Activated T-cell treated with anti-CD3 and anti-CD28 coated beads, Interleukin-2, amount 50 U/mL, for 72 hours (primary cell): ENCODE measurements at places on chromosomes 16 and 17.

- peak; percentile 74 for DNase-seq
These were observed 49.7 kb downstream of the TUBD1 start for GRCh38 chr17:59842901-59843652.

- peak; percentile 9 for DNase-seq
These were observed 189.4 kb upstream of the CDH8 start for GRCh38 chr16:62225675-62226074.

DNA sequence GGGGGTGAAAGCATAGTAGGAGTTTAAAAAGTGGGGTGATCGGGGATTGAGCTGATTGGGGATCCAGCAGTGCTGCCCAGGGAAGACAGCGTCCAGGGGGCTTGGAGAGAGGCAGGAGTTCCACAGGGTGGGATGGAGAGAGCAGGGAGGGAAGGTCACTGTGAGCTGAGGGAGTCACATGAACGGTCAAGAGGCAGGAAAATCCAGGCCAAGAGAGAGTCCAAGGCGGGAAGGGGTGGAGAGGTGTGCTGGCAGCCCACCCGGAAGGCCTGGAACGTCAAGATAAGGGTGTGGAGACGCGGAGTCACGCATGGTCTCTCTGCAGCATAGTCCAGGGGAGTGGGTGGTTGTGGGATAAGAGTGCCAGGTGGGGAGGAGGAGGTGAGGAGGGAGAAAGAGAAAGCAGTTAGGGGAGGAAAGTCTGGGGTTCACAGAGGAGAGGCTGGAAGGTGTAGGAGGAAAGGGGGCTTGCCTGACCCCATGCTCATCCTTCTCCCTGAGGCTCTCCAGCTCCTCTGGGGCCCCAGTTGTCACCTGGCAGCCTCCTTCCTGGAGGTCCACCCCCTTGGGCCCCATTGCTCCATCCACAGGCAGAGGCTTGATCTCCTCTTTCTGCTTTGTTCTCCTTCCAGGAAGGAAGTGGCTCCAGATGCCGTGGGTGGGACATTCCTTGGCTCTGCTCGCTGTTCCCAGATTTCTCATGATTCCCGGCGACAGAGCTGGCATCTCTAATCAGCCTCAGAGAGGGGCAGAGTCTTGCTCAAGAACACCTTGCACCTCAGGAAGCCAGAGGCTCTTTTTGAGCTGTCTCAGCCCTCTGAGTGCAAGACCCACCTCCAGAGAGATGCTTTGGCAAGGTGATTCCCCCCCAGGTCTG is 28.7 kb downstream of the CCR7 start:
- DNase-seq, result no peak

GRCh38 chr17:12789075-12789480 is 220 bp upstream of the ARHGAP44 start:
- DNase-seq, result peak; percentile 24

GRCh38 chr17:50642722-50643656 is 8.3 kb downstream of the ABCC3 start:
- no peak for DNase-seq

GRCh38 chr17:58086953-58087352 is 3.7 kb downstream of the DYNLL2 start:
- no peak for DNase-seq

DNA sequence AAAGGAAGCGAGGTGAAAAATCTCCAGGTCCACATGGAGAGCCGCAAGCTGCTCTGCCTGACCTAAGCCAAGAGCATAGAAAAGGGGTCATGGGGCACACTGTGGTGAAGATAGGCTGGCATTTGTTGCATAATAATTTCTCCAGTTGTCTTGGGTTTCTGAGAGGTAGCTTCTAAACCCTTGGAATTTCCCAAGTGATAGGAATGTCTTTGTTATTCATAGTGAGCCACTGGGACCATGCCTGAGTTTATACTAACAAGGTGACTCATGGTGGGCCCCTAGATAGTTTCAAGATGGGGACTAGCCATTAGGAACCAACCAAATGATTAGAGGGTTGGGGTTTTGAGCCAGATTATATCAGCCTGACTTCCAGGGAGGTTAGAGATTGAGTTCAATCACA is 25.6 kb downstream of the SOST start:
- no peak for DNase-seq

DNA sequence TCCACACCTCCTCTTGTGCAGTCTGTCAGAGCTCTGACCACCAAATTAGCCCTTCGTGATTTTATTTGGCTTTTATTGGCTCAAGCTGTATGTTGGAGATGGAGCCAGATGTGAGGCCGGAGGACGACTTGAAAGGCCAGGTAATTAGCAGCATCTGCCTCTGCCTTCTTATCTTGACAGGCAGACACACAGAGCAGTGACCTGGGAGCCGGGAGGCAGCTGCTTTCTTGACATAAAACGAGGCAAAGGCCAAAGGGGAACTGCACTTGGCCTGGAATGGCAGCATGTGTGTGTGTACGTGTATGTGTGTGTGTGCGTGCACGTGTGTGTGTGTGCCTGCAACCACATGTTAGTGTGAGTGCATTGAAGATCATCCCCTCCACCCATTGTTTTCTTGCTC is 56.9 kb upstream of the BRD7 start:
- no peak for DNase-seq

- DNase-seq, result no peak
These were observed 11.1 kb downstream of the SAMD14 start for GRCh38 chr17:50118828-50119218.

DNA sequence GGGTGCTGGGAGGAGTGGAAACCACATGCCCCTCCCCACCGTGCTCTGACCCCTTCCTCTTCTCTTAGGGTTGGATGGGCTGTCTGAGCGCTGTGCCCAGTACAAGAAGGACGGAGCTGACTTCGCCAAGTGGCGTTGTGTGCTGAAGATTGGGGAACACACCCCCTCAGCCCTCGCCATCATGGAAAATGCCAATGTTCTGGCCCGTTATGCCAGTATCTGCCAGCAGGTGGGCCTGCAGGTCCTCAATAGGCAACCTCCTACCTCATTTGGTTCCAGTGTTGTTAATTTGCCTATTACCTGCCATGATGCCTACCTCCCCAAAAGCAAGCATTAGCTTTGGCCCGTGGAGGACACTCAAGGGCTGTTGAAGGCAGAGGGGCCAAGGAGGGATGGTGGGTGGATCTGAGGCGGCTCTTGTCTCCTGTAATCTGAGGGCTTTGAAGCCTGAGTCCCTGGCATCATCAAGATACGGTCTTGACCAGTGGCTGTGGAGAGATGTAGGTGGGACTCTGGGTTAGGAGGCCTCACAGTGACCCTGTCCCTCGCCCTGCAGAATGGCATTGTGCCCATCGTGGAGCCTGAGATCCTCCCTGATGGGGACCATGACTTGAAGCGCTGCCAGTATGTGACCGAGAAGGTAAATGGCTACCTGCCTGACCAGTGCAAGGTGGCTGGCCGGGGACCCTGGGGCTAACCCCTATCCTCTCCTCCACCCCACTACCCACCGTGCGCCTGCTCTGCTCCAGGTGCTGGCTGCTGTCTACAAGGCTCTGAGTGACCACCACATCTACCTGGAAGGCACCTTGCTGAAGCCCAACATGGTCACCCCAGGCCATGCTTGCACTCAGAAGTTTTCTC is 3.4 kb downstream of the ALDOA start:
- DNase-seq, result peak; percentile 47

DNA sequence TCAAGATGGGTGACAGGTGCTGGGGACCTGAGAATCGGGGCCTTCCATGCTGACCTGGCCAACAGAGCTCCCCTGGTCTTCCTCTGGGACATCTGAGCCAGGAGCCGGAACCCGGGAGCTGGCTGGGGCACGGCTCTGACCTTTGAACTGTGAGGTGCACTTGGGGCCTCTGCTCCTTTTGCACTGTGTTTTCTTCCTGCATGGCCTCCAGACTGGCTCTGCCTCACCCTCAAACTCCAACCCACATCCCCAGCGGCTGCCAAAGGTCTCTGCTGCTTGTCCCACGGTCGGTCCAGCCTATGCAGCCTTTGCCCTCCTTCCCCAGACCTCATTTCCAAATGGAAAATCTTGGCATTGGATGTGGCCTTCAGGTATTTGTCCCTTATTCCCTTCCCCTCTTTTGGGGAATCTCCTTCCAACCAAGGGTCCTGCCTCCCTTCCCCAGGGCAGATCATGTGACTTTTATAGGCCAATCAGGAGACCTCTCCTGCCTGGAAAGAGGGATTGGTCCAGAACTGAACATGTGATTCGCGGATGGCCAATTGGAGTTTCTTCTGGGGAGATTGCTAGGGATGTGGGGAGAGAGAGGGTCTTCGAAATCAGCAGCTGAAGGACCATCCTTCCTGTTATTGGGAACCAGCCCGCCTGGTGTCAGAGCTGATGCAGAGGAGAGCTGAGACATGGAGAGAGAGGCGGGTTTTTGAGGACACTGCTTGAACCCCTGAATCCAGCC is 117.9 kb downstream of the CYLD start:
- DNase-seq, result no peak

- DNase-seq, result no peak
These were observed 103.7 kb downstream of the USP22 start for GRCh38 chr17:20938988-20939615.

DNA sequence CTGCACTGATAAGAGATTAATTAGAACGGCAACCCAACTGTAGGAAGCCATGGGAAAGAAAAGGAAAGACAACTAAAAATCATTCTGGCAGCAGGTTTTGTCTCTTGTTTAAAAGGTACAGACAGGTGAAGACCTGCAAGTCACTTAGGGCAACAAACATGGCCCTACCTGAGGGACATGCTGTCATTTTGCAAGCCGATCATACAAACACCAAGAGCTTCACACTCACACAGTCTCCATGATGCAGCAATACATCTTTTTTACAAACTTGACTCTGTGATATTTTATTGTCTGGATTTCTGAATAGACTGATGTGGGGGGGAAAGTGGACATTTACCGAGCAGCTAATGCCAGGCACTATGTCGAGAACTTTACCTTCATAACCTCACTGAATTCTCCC is 101.8 kb downstream of the PARN start:
- no peak for DNase-seq

DNA sequence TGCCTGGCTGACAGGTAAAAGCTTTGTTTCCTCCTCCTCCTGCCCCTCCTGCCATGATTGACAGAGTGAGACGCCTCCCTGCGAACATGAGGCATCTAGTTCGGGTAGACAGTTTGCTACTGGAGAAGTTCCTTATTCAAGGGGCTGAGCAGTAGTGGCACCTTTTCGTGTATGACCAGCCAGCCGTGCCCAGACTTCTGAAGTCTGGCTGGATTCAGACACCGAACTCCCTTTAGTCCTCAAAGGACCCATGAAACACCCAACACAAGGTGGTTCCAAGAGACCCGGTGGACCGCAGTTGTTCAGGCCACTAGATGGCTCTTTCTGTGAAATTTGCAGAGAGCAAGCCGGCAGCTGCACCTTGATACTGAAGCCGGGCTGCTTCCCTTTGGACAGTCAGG is 192.8 kb downstream of the XYLT1 start:
- no peak for DNase-seq

DNA sequence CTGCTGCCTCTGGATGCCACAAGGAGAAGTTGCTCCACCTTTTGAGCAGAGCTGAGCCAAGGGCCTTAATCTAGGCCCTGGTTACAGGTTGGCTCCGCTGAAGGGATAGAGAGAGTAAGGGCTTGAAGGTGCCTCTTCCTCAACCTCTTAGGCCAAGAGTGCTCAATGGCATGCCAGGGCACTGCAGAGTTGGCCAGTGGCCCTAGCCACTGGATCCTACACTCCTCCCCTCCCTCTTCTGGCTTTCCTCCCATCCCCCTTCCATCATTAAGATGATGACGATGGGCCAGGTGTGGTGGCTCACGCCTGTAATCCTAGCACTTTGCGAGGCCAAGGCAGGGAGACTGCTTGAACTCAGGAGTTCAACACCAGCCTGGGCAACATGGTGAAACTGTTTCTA is 50.5 kb downstream of the MYO18A start:
- DNase-seq, result no peak

GRCh38 chr17:40443988-40444899 is 994 bp downstream of the IGFBP4 start:
- DNase-seq, result peak; percentile 33

GRCh38 chr17:47869114-47869513 is 18.2 kb upstream of the SP6 start:
- DNase-seq, result no peak

DNA sequence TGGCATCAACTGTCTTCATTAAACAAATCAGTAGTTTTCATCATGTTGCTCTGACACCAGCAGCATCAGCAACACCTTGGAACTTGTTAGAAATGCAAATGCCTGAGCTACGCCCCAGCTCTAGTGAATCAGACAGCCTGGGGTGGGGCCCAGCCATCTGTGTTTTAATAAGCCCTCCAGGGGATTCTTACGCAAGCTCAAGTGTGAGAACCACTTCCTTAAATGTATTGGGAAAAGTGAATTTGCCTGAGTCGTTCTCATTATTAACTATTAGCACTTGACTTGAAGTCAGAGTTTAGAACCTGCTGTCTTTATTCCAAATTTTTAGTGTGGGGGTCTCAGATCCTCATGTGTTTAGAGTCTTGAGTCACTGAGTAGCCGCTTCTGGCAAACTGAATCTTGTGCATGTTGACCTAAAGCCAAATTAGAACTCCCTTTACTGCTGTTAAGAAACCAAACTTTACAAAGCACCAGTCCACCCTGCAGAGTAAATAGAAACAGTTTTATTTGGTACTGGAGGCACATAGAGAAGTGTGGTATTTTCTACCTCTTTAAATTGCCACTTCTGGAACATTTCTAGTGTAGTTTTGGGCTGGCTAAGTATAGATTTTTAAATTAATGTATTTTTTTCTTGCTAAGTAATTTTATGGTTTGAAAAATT is 137.4 kb upstream of the COX10 start:
- no peak for DNase-seq

- no peak for DNase-seq
These were observed 253.9 kb downstream of the SLC39A11 start for GRCh38 chr17:72838581-72838980.

- DNase-seq, result no peak
These were observed 3.5 kb upstream of the KATNB1 start for GRCh38 chr16:57732037-57732436.

DNA sequence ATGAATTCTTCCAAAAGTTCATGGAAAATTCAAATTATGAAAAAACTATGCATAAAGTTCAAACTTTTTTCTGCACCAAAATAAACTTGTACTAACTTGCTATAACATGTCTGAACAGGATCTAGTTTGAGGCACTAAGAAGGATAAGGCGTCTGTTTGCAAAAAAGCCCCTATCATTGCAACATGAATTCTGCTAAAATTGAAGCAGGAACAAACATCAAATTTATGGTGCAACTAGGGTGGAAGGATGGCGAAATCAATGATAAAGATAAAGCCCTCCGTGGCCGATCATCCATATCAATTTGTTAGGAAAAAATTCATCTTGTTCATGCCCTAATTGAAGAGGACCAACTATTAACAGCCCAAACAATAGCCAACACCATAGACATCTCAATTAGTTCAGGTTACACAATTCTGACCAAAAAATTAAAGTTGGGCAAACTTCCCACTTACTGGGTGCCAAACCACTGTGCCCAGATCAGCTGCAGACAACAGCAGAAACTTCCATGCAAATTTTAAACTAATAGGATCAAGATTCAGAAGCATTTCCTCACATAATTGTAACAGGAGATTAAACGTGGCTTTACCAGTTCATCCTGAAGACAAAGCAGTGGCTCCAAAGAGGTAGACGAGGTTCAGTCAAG is 12.9 kb downstream of the IL21R start:
- no peak for DNase-seq

DNA sequence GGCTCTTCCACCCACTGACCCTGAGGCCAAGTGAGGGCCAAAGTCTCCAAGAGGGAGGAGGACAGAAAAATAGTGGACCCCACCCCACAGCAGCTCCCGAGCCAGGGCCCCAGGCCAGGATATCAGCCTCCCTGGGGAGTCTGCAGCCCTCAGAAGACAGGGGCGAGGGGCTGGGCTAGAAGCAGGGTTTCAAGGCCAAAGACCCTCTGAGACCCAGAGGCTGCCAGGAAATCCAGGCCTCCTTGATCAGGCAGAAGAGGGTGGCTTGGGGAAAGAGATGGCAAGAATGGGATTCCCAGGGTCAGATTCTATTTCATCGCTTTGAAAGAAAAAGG is 156.1 kb downstream of the ZNF423 start:
- DNase-seq, result no peak
